Ovary (tissue), 10 donors: ENCODE measurements at places on chromosomes 7 and 10. TPM values are rescaled to one million over a fixed set of nuclear protein-coding genes. Genes with fewer than 3 reads are reported as not detected.
A peak's percentile ranks its signal among the peaks of the same experiment; 100 is the strongest.

DNA sequence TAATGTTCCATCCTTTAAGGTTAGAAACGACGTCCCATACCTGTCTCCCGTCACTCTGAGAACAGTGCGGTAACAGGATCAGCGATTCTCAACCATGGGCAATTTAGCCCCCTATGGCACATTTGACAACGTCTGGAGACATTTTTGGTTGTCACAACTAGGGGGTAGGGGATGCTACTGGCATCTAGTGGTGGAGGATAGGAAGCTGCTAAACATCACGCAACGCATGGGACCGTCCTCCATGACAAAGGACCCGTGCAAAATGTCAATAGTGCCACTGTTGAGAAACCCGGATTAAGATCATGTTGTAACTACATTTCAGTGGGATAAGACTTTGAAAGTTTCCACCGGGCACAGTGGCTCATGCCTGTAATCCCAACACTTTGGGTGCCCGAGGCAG, 5.0 kb upstream of the PAXIP1 start:
- DNase-seq = no peak

- no peak for DNase-seq
Observed at GRCh38 chr10:24008164-24009091, 200.5 kb upstream of the KIAA1217 start.

- DNase-seq = no peak
Observed at GRCh38 chr10:2099321-2099720, 362.0 kb upstream of the ADARB2 start.

GRCh38 chr10:4181621-4182049, 396.6 kb upstream of the KLF6 start:
- no peak for DNase-seq

DNA sequence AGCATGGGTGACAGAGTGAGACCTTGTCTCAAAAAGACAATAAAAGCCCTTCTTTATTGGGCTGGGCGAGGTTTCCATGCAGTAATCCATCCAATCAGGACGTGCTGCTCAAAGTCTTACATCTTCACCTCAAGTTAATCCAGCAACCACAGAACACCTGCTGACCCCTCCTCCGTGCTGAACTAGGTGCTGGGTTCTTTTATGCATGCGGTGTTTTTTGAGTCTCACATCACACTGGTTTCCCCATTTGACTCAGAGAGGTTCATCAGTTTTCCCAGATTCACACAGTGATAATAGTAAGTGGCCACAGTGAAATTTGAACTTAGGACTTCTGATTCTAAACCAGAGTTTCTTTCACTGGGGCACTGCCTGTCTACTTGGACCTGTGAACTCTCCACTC, 58.3 kb upstream of the GTF2I start:
- no peak for DNase-seq

- DNase-seq = peak; percentile 52
Observed at GRCh38 chr7:105011831-105012502, 2.0 kb upstream of the KMT2E start.

GRCh38 chr7:98294798-98295382, 13.4 kb downstream of the BRI3 start:
- DNase-seq = no peak

GRCh38 chr7:157702311-157703023, 365.7 kb downstream of the DNAJB6 start:
- no peak for DNase-seq

- DNase-seq = no peak
Observed at GRCh38 chr7:150511048-150511447, 3.6 kb upstream of the GIMAP7 start.

- DNase-seq = no peak
Observed at GRCh38 chr7:6251653-6252052, 20.8 kb downstream of the CYTH3 start.

- no peak for DNase-seq
Observed at GRCh38 chr7:106959753-106960152, 84.8 kb upstream of the PRKAR2B start.

DNA sequence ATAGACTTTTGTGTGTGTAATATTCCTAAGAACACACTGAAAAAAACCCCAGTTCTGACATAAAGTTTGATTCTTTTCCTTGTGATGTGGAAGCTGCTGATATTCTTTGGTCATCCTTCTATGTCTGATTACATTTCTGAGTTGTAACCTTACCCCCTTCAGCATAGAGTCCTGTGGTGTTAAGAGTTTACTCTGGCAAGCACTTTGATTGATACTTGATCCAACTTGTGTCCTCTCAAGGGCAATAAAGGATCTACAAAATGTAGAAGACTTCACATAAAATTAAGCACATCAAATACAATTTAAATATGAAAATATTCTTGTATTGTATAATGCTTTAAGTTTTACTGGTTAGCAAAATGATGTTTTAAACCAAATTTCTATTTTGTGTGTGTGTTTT, 221.7 kb upstream of the DKK1 start:
- DNase-seq = no peak

- DNase-seq = no peak
Observed at GRCh38 chr7:90488220-90488619, 18.8 kb downstream of the PTTG1IP2 start.

Gene ACTL6B
- not detected for polyA plus RNA-seq

Gene PLCE1
- polyA plus RNA-seq = 3.1 TPM

Gene TLX1
- polyA plus RNA-seq = not detected

Gene RARRES2
- polyA plus RNA-seq = 761 TPM

Gene KLLN
- 0.22 TPM for polyA plus RNA-seq

Gene CARD11
- polyA plus RNA-seq = 0.51 TPM

Gene OR6V1
- not detected for polyA plus RNA-seq

Gene SPDYE1
- polyA plus RNA-seq = not detected

Gene FRAT1
- 3.0 TPM for polyA plus RNA-seq

Gene MAP3K8
- 7.7 TPM for polyA plus RNA-seq

Gene RGR
- not detected for polyA plus RNA-seq

Gene FGFBP3
- 1.9 TPM for polyA plus RNA-seq
